ENCODE measurements at places on chromosomes 6 and 20.

- no peaks in the 10 kb centered on the region for H3K27me3 ChIP-seq
- no peaks in the 10 kb centered on the region for H3K4me1 ChIP-seq
- no peak overlapping the region for H3K27ac ChIP-seq
These were observed 39.5 kb downstream of the MTFR2 start for GRCh38 chr6:136210398-136211165.

- DNase-seq, result no peak
- no peaks in the 10 kb centered on the region for H3K4me1 ChIP-seq
- no peaks in the 10 kb centered on the region for H3K36me3 ChIP-seq
- no peaks in the 10 kb centered on the region for H3K27me3 ChIP-seq
- no peak overlapping the region for H3K4me3 ChIP-seq
These were observed 257.4 kb downstream of the MAFB start for GRCh38 chr20:40431611-40432010.

GRCh38 chr20:44796311-44796710 is 14.0 kb downstream of the RIMS4 start:
- no peaks in the 10 kb centered on the region for H3K36me3 ChIP-seq
- no peak for DNase-seq
- no peak overlapping the region for H3K4me3 ChIP-seq
- H3K4me1 ChIP-seq, result no peaks in the 10 kb centered on the region
- H3K27ac ChIP-seq, result no peak overlapping the region
- H3K27me3 ChIP-seq, result no peaks in the 10 kb centered on the region

DNA sequence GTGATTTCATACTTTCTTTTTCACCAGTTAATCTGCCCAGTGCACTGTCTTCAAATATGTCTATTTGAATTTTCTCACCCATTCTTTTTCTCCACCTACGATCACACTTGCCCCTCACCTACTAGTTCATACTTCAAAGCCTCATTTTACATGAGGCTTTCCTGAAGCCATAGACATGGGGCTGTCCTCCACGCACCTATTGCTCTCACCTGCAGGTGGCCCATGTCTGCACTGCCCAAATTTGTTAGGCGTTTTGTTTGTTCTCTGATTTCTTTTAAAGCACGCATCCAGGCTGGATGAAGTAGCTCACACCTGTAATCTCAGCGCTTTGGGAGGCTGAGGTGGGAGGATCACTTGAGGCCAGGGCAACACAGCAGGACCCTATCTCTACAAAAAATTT is 106.8 kb upstream of the RIPOR2 start:
- H3K36me3 ChIP-seq, result no peaks in the 10 kb centered on the region
- H3K27ac ChIP-seq, result no peak overlapping the region
- no peaks in the 10 kb centered on the region for H3K27me3 ChIP-seq
- DNase-seq, result no peak
- H3K4me1 ChIP-seq, result no peaks in the 10 kb centered on the region

- no peak overlapping the region for H3K4me3 ChIP-seq
- no peaks in the 10 kb centered on the region for H3K27me3 ChIP-seq
- no peak for DNase-seq
- H3K4me1 ChIP-seq, result peaks cover 39% of the 10 kb centered on the region
These were observed 147.5 kb upstream of the PLN start for GRCh38 chr6:118400582-118400981.

DNA sequence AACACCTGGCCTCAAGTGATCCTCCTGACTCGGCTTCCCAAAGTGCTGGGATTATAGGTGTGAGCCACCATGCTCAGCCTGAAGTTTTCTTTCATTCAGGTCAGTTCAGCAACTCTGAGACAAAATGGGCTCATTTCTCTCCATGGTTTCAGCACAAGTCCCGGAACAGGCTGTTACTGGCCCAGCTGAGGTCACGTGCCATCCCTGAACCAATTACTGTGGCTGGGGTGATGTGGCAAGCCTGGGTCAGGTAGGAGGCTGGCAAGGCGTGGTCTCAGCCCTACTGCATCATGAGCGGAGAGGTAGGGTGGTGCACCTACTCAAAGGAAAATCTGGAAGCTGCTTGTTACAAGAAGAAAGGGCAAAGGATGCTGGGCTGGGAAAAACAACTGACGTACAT is 326.4 kb downstream of the KIF16B start:
- H3K27ac ChIP-seq, result no peak overlapping the region
- no peaks in the 10 kb centered on the region for H3K4me1 ChIP-seq
- no peak for DNase-seq

DNA sequence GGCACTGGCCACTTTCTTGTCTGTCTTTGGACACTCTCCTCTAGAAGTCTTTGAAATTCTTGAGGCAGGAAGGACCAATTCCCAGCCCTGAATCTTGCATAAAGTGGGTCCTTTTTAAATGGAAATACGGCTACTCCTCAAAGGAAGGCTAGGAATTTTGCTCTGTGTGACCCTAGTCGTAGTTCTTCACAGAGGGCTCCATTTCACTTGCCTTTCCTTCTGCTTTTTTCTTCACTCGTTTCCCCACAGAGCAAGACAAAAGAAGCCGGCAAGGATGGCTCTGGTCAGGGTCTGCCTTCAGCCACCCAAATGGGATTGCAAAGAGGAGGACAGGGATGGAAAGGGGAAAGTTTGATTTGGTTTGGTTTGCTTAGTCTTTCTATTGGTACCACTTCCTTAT is 25.8 kb downstream of the HLA-E start:
- DNase-seq, result no peak
- no peaks in the 10 kb centered on the region for H3K36me3 ChIP-seq
- H3K4me1 ChIP-seq, result no peaks in the 10 kb centered on the region
- H3K4me3 ChIP-seq, result no peak overlapping the region
- H3K27me3 ChIP-seq, result no peaks in the 10 kb centered on the region

DNA sequence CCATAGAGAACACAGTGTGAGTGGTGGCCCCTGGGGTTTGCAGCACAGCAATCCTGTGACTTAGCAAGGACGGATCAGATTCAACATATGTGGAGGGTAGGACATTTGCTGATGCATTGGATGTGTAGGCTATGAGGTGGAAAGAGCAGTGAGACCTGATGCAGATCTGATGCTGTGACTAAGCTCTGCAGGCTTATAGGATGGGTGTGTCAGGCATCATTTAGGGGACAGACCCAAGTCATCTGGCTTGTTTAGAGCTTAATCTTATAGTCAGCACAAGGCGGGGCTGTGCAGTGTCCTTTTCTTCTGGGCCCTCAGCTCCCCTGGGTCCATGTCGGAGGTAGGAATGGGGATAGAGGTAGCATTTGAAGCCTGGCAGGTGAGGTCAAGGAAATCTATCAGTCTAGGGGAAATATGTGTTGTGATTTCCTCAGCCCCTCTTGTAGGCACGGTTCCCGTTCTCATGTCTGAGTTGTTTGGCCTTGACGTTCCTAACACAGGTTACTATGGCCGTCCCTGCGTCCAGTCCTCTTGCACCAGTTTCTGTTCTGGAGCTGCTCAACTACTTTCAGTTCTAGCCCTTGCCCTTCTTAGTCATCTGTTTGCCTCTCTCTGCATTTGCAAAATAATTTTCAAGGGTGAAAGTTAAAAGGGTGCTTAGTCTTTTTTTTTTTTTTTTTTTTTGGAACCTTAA is 15.6 kb upstream of the MAPRE1 start:
- H3K4me3 ChIP-seq, result no peak overlapping the region
- no peak overlapping the region for H3K27ac ChIP-seq
- no peaks in the 10 kb centered on the region for H3K4me1 ChIP-seq
- H3K36me3 ChIP-seq, result peaks cover 6% of the 10 kb centered on the region

- no peak overlapping the region for H3K4me3 ChIP-seq
- no peaks in the 10 kb centered on the region for H3K27me3 ChIP-seq
- H3K4me1 ChIP-seq, result no peaks in the 10 kb centered on the region
- no peak for DNase-seq
- H3K27ac ChIP-seq, result no peak overlapping the region
- no peaks in the 10 kb centered on the region for H3K36me3 ChIP-seq
These were observed 754.6 kb downstream of the KIF16B start for GRCh38 chr20:15818651-15819071.

GRCh38 chr20:51985013-51985415 is 182.7 kb upstream of the SALL4 start:
- DNase-seq, result no peak
- peaks cover 10% of the 10 kb centered on the region for H3K4me1 ChIP-seq
- H3K4me3 ChIP-seq, result no peak overlapping the region
- no peaks in the 10 kb centered on the region for H3K27me3 ChIP-seq
- H3K36me3 ChIP-seq, result no peaks in the 10 kb centered on the region

- no peaks in the 10 kb centered on the region for H3K27me3 ChIP-seq
- no peak overlapping the region for H3K4me3 ChIP-seq
- no peak for DNase-seq
- H3K36me3 ChIP-seq, result no peaks in the 10 kb centered on the region
These were observed 12.0 kb upstream of the GATA5 start for GRCh38 chr20:62487561-62488354.

DNA sequence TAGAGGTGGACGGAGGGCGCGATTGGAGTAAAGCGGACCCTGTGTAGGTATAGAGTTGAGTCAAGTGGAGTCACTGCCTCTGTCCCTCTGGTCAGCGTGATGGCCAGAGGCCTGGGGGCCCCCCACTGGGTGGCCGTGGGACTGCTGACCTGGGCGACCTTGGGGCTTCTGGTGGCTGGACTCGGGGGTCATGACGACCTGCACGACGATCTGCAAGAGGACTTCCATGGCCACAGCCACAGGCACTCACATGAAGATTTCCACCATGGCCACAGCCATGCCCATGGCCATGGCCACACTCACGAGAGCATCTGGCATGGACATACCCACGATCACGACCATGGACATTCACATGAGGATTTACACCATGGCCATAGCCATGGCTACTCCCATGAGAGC is 479 bp downstream of the SLC39A7 start:
- peaks cover 24% of the 10 kb centered on the region for H3K36me3 ChIP-seq
- no peak for DNase-seq
- H3K27ac ChIP-seq, result peak overlapping the region; percentile 97
- peak overlapping the region; percentile 99 for H3K4me3 ChIP-seq
- H3K4me1 ChIP-seq, result peaks cover 29% of the 10 kb centered on the region

- no peak for DNase-seq
- H3K4me3 ChIP-seq, result no peak overlapping the region
- peaks cover 15% of the 10 kb centered on the region for H3K4me1 ChIP-seq
- peak overlapping the region; percentile 50 for H3K27ac ChIP-seq
- H3K36me3 ChIP-seq, result no peaks in the 10 kb centered on the region
- no peaks in the 10 kb centered on the region for H3K27me3 ChIP-seq
These were observed 323.8 kb upstream of the JARID2 start for GRCh38 chr6:14921878-14922671.

- no peak overlapping the region for H3K4me3 ChIP-seq
- H3K27ac ChIP-seq, result no peak overlapping the region
- peaks cover 5% of the 10 kb centered on the region for H3K4me1 ChIP-seq
- no peak for DNase-seq
- no peaks in the 10 kb centered on the region for H3K36me3 ChIP-seq
These were observed 20.1 kb upstream of the RNGTT start for GRCh38 chr6:88983532-88983931.

DNA sequence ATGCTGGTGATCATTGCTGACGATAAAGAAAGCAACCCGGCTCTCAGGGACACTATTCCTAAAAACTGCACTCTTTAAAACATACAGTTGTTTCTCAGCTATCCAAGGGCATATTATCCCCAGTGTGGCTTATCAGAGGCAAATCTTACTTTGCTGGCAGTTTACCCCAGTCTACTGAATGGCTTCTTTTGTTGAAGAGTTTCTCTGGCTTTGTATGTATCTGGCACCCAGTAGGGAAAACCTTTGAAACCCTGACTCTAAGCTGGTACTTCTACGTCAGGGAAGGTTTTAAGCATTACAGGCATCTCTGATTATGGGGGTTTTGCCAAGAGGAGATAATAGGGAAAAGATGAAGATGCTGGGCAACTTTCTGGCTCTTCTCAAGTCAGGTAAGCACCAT is 637.6 kb upstream of the CHD6 start:
- no peaks in the 10 kb centered on the region for H3K27me3 ChIP-seq
- no peaks in the 10 kb centered on the region for H3K4me1 ChIP-seq
- no peak for DNase-seq
- H3K36me3 ChIP-seq, result no peaks in the 10 kb centered on the region
- H3K27ac ChIP-seq, result no peak overlapping the region

GRCh38 chr6:168428863-168429262 is 12.1 kb upstream of the SMOC2 start:
- H3K27ac ChIP-seq, result no peak overlapping the region
- no peaks in the 10 kb centered on the region for H3K36me3 ChIP-seq
- no peaks in the 10 kb centered on the region for H3K4me1 ChIP-seq
- no peak overlapping the region for H3K4me3 ChIP-seq

DNA sequence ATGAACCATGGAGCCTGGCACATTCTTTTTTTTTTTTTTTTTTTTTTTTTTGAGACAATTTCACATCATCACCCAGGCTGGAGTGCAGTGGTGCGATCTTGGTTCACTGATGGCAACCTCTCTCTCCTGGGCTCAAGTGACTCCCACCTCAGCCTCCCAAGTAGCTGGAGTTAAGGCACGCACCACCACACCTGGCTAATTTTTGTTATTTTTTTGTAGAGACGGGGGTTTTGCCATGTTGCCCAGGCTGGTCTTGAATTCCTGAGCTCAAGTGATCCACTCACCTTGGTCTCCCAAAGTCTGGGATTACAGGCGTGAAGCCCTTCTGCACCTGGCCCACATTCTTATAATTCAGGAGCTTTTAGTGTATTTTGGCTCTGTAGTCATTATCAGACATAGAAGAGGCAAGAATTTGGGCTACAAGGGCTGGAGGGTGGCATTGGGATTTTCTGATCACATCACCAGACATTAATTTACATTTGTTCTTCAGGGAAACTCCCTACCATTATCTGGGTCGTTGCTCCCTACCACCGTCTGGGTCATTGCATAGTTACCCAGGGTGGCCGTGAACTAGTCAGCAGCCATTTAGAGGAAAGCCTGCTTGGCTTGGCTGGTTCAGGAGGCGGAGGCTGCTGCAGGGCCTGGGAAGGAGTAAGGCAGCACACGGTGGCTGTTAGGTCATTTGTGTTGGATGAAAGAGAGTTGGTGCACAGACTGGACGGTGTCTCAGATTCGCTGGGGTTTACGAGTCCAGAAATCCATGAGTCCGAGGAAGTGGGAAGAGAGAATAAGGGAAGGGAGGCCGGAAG is 17.6 kb downstream of the ARID1B start:
- peaks cover 17% of the 10 kb centered on the region for H3K4me1 ChIP-seq
- H3K27ac ChIP-seq, result no peak overlapping the region
- H3K36me3 ChIP-seq, result no peaks in the 10 kb centered on the region
- DNase-seq, result no peak
- no peaks in the 10 kb centered on the region for H3K27me3 ChIP-seq
- H3K4me3 ChIP-seq, result peak overlapping the region; percentile 43

GRCh38 chr6:135304883-135305282 is 123.8 kb downstream of the MYB start:
- no peaks in the 10 kb centered on the region for H3K36me3 ChIP-seq
- H3K27me3 ChIP-seq, result no peaks in the 10 kb centered on the region
- no peak overlapping the region for H3K4me3 ChIP-seq
- no peak overlapping the region for H3K27ac ChIP-seq
- no peak for DNase-seq

GRCh38 chr6:110537208-110538123 is 61.1 kb upstream of the SLC22A16 start:
- H3K4me3 ChIP-seq, result no peak overlapping the region
- H3K27me3 ChIP-seq, result no peaks in the 10 kb centered on the region
- no peaks in the 10 kb centered on the region for H3K4me1 ChIP-seq
- no peak overlapping the region for H3K27ac ChIP-seq
